ENCODE measurements at places on chromosomes 3 and 15.
A peak's percentile ranks its signal among the peaks of the same experiment; 100 is the strongest.

DNA sequence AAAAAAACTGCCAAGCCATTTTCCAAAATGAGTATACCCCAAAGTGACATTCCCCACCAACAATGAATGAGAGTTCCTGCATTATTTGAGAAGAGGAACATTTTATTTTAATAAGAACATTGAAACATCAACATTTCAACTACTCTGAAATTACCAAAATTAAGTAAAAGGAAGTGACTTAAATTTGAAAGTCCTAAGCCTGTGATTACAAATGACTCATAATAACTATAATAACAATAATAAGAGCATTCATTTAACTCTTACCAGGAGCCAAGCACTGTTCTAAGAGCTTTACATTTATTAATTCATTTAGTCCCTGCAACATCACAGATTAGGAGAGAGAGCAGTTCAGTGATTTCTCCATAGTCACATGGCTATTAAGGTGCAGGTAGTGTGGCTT lies 32.4 kb downstream of the LRRC28 start:
- DNase-seq, result peak; percentile 4

GRCh38 chr3:20394243-20394642 lies 208.2 kb upstream of the SGO1 start:
- no peak for DNase-seq

DNA sequence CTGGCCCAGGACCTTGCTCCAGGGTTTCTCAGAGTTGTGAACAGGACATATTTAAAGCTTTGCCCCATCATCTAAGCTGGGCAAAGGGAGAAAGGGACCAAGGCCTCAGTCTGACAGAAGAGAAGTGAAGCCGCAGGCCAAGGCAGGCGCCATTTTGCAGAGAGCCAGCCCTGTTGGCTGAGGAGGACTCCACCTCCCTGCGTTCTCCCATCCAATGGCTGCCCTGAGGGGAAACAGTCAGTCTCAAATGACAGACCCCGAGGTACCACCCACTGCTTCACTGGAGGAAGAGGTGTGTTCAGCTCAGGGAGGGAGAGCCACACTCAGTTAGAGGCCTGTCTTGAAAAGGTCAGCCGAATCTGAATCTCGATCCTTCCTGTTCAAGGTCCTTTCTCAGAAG lies 86.1 kb downstream of the ADAMTS17 start:
- no peak for DNase-seq

- DNase-seq, result no peak
Measured at GRCh38 chr3:174120997-174121396, 723.5 kb downstream of the NLGN1 start.

DNA sequence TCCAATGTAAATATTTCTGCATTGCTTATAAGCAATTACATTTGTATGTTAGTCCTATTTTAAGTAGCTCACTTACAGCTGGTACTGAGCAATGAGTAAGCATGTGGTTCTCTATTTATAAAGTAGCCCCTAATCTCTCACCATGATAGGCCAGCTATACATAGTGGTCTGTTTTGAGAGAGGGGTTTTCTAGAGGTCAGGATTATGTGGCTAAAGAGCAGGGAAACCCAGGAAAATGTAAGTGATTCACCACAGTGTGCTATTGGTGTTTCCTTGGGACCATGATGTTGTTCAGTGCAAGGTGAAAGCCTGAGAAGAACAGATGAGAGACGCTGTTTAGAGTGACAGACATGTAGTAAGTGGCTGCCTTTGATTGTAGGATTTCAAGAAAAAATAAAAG lies 26.4 kb downstream of the RBMS3 start:
- no peak for DNase-seq

DNA sequence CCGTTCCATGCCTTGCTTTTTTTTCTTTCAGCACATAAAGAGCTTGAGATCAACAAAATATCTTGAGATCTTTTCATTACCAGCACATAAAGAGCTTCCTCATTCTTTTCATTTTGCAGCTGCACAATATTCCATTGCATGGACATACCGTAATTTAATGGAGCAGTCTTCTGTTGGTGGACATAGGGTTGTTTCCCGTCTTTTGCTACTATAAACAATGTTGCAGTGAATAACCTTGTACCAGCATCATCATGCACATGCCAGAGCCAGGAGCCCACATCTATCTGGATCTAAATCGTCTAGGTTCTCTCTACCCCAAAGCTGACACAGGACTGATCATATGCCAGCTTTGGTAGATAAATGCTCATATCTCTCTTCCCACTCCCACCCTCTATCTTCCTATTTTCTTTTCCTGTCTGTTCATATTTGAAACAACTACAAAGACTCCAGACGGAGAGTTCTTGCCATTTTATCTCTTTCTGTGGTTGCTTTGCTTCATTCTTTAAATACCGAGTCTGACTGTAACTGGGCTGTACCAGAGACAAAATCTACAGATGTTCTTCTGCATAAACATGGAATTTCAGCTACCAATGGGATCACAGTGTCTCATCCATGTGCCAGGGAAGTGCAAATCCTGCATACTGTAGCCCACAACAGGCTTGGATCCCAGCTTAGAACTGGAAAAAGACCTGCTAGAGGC lies 47.1 kb upstream of the AKAP13 start:
- peak; percentile 84 for DNase-seq

GRCh38 chr3:195245531-195245951 lies 25.4 kb downstream of the XXYLT1 start:
- no peak for DNase-seq

DNA sequence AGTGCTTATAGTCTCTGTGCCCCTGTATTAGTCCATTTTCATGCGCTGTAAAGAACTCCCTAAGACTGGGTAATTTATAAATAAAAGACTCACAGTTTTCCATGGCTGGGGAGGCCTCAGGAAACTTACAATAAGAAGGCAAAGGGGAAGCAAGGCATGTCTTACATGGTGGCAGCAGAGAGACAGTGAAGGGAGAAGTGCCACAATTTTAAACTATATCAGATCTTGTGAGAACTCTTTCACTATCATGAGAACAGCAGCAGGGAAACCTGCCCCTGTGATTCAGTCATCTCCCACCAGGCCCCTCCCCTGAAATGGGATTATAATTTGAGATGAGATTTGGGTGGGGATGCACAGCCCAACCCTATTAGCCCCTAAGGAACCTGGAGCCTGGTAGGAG lies 243.2 kb downstream of the EDEM1 start:
- no peak for DNase-seq

DNA sequence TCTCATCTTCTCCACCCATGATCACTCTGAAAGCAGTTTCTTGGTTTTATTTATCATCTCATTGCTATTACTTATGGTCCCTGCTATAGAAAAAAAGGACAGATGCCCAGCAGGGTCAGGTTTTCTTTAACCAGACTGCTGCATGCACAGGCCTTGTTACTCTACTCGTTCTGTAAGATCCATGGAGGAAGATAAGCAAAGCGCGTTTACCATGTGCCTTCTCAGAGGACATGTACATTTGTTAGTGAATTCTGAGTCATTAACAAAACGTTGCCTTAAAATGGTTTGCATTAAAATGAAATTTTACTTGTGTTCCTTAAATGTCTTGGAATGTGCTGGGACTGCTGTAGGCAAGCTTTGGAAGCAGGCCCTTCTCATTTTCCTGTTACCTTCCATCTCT lies 657.3 kb upstream of the KCNMB2 start:
- peak; percentile 20 for DNase-seq

DNA sequence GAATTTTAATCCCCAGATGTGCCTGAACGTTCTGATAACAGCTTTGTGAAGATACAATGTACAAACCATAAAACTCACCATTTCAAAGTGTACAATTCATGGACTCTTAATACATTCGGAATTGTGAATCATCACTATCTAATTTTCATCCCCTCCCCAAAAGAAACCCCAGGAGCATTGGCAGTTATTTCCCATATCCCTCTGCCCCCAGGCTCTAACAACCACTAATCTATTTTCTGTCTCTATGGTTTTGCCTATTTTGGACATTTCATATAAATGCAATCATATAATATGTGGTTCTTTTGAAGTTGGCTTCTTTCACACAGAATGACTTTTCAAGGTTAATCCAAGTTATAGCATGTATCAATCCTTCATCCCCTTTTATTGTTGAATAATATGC lies 25.3 kb downstream of the PRICKLE2 start:
- no peak for DNase-seq

DNA sequence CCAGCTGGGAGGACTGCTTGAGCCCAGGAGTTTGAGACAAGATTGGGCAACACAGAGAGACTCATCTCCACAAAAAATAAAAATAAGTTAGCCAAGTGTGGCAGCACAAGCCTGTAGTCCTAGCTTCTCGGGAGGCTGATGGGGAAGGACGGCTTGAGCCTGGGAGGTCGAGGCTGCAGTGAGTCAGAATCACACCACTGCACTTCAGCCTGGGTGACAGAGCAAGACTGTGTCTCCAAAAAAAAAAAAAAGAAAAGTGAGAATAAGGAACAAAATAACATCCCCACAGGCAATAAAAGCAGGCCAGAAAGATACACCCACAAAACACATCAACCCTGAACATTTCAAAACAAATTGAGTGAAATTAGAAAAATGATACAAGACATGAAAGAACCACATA lies 48.7 kb upstream of the OCA2 start:
- DNase-seq, result peak; percentile 30

DNA sequence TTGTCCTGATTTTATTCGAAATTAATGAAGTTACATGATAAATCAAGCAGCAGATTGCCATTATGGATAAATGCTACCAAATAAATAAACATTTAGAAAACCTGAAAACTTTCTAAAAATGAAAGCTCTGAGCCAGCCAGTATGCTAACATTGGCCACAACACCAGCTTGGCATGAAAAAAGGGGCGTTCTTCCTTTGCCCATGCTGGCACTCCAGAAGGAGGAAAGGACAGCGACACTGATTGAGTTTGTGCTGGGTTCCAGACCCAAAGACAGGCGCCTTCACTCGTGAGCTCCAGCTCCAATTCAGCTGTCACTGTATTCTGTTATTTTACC lies 5.1 kb downstream of the STIMATE start:
- DNase-seq, result no peak

- no peak for DNase-seq
Measured at GRCh38 chr3:176174060-176174459, 1023.2 kb downstream of the TBL1XR1 start.
